ENCODE measurements at places on chromosomes 7 and 10.

GRCh38 chr10:130372222-130372621 lies 236.0 kb downstream of the GLRX3 start:
- DNase-seq, result no peak

DNA sequence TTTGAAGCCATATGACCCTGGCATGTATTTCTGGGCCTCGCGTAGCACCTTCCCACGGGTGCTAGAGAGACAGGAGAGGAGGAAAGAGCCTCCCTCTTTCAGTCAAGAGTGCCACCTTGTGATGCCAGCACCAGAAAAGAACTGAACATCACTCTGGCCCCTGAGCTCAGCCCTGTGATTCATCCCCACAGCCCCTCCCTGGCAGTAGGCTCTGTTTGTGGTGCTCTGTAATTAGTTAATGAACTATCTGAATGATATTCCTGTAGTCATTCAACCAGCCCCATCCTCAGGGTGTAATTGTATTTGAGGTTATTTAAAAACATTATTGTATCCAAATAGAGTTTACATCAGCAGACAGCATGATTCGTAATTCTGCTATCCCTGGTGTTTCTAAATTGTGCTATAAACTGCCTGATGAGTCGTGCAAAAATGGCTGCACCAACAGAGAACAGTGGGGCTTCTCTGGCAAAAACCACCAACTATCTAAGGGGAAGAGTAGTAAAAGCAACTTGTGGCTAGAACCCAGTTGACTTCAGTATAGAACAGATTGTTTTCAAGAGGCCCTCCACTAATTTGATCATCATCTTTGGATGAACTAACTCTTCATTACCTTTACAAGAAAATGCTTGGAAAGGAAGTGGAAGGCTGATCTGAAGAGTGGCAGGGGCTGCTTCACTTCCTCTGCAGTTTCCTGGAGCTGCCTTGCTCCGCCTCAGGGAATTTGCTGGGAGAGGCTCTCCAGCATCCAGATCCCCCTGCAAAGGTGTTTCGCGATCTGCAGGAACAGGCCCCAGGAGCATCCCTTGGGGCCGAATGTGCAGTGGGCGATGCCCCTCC lies 23.7 kb upstream of the TIAL1 start:
- no peak for DNase-seq

GRCh38 chr10:79063661-79064492 lies 4.9 kb upstream of the ZMIZ1 start:
- no peak for DNase-seq

DNA sequence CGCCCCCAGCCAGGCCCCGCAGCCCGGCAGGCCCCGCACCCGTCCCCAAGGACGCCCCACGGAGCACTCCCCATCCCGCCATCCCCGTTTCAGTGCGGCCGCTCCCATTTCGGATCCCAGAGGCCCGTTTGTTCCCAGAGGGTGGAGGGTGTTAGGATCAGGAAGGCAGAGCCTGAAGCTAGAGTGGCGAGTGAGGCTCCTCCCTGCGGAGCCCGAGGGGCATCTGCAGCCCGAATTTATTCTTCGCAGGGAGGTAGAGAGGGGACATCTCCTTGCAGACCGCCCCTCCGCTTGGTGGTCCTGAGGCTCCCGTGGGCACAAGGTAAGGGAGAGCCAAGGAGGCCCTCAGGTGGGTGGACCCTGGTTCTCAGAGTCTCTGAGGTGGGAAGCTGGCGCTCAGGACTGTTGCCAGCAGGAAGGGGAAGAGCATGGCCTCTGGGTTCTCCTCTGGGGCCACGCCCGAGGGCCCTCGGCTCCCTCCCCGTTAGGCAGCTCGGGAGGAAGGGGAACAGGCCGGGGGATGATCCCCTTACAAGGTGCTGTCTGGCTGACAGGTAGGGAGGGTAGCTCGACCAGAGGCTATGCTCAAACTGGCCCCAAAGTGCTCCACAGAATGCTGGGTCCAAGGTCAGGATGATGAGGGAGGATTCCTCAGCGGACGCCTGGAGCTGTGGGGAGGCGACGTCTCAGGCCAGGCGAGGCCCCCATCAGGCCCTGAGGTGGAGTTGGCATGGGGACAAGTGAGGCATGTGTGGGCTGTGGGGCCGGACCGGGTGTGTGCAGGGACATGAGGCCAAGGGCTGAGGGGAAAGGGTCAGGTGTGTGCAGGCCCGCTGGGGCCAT lies 17.4 kb downstream of the POLL start:
- DNase-seq, result no peak

DNA sequence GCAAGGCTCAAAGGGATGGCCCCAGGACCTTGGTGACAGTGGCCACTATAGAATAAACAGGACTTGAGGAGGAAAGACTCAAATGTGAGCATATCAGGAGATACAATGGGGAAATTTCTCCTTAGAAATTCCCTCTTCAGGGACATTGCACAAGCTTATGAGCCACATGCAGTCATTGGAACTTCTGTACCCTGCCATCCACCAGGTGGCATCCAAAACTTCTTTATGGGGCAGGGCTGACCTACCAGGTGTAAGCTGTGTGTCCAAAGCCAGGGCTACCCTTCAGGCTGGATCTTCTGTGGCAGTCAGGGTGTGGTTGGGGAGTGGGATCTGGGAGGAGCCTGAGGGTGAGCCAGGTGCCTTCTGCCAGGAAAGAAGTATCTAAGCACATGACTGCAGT lies 36.6 kb upstream of the LRRC18 start:
- no peak for DNase-seq

GRCh38 chr10:97499561-97500296 lies 1.0 kb downstream of the UBTD1 start:
- DNase-seq, result no peak

- no peak for DNase-seq
Observed at GRCh38 chr7:29883462-29884398, 77.4 kb downstream of the WIPF3 start.

DNA sequence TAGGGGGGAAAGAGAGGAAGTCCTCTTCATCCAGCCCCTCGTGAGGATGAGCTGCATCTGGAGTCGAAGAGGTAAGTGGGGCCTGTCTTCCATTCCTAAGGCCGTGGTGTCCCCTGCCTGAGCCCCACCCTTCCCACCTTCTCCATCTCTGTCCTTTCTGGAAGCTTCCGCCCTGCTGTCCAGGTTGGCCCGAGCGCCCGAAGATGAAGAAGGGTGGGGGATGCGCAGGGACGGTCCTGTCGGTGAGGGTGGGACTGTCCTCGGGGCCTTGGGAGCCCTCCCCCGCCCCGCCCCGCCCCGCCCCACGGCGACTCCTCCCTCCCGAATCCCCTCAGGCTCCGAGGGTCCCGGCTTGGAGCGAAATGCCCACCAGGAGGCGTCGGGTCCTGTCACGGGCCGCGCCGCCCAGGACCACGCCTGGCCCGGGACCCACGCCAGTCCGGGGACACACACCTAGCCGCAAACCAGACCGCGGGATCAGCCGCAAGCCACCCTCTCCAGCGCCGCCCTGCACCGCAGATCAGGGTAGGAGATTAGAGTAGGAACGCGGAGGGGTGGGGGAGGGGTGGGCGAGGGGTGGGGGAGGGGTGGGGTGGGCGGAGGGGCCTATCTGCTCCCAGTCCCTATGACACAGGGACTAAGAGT lies 15.3 kb downstream of the GPRIN2 start:
- DNase-seq, result no peak

GRCh38 chr7:141648276-141649114 lies 53.5 kb downstream of the DENND11 start:
- no peak for DNase-seq

GRCh38 chr7:32073533-32073932 lies 3.3 kb upstream of the PDE1C start:
- DNase-seq, result no peak

DNA sequence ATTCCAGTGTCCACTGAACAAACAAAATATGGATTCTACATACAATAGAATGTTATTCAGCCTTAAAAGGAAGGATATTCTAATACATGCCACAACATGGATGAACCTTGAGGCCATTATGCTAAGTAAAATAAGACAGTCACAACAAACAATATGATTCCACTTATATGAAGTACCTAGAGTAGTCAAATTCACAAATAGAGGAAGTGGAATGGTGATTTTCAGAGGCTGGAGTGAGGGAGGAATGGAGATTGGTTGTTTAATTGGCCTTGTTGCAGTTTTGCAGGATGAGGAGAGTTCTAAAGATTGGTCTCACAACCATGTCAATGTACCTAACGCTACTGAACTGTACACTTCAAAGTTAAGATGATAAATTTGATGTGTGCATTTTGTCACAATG lies 119.6 kb downstream of the CHN2 start:
- no peak for DNase-seq

- no peak for DNase-seq
Observed at GRCh38 chr10:78861529-78862327, 207.0 kb upstream of the ZMIZ1 start.

- DNase-seq, result no peak
Observed at GRCh38 chr10:87640043-87640442, 19.6 kb upstream of the PAPSS2 start.

- no peak for DNase-seq
Observed at GRCh38 chr10:69866246-69866687, 64.6 kb downstream of the COL13A1 start.

GRCh38 chr7:105212212-105212611 lies 176.5 kb downstream of the SRPK2 start:
- DNase-seq, result no peak

DNA sequence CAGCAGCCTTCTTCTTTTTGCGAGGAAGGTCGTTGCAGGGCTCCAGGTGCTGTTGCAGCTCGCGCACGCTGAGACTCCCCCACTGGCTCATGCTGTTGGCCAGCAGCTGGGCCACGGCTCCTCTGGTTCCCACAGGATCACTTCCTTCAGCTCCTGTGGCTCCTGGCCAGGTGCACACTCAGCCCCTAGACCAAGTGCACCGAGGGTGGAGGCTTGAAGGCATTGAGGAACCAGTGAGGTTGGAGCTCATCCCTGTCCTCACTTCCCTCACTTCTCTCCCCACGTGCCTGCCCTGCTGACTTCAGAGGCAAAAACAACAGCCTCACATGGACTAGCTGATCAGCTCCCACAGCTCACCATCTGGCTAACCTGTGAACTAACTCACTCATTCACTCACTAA lies 46.2 kb upstream of the ADRB1 start:
- no peak for DNase-seq

- no peak for DNase-seq
Observed at GRCh38 chr10:11551104-11551503, 60.3 kb downstream of the USP6NL start.

GRCh38 chr10:11270135-11270857 lies 252.6 kb downstream of the CELF2 start:
- DNase-seq, result peak; percentile 70

GRCh38 chr7:12111422-12112405 lies 99.4 kb upstream of the TMEM106B start:
- no peak for DNase-seq

DNA sequence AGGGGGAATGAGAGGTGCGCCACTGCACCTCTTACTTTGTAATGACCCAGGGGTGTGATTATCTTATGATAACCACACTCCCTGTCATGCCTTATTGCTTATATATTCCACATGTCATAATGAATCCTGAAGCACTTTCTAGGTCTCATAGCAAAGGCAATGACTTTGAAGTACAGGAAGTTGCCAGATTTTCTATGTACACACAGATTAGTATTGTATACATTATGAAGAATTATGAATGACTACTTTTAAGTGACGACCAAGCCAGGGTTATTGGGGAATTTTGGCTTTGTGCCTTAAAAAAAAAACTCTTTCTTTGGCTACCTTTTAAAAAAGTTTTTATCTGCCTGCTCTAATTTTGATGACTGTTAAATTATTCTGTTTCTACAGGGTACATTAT lies 269.6 kb downstream of the MDFIC start:
- no peak for DNase-seq

- no peak for DNase-seq
Observed at GRCh38 chr7:68183176-68183575, 1186.5 kb downstream of the TYW1 start.

GRCh38 chr10:17062955-17063484 lies 66.6 kb downstream of the CUBN start:
- no peak for DNase-seq

- DNase-seq, result no peak
Observed at GRCh38 chr7:69395061-69395714, 203.1 kb upstream of the AUTS2 start.

GRCh38 chr7:4797858-4798705 lies 22.7 kb downstream of the AP5Z1 start:
- peak; percentile 47 for DNase-seq

GRCh38 chr10:116125180-116125579 lies 147.8 kb downstream of the GFRA1 start:
- DNase-seq, result no peak

- no peak for DNase-seq
Observed at GRCh38 chr7:37429435-37429791, 19.3 kb downstream of the ELMO1 start.

- DNase-seq, result no peak
Observed at GRCh38 chr7:127882313-127882920, 148.8 kb downstream of the LRRC4 start.

DNA sequence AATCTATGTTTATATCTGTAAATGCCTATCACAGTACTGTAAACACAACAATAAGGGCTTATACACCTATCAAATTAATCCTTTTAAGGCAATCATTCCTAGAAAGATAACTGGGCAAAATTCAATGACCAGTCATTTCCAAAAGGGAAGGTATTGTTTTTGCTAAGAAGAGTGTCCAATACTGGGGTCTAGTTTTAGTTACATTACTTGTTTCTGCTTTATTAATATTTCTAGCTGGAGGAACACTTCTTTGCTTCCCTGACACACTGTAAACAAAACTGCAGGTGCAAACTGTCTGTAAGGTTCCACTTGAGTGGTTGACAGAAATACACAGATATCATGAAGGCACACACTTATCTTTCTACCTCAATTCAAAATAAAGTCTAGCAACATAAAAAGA lies 84.2 kb upstream of the FAM133B start:
- DNase-seq, result no peak

GRCh38 chr10:69045441-69046300 lies 42.2 kb upstream of the SRGN start:
- DNase-seq, result no peak

- DNase-seq, result no peak
Observed at GRCh38 chr10:74841265-74841973, 15.0 kb downstream of the KAT6B start.

DNA sequence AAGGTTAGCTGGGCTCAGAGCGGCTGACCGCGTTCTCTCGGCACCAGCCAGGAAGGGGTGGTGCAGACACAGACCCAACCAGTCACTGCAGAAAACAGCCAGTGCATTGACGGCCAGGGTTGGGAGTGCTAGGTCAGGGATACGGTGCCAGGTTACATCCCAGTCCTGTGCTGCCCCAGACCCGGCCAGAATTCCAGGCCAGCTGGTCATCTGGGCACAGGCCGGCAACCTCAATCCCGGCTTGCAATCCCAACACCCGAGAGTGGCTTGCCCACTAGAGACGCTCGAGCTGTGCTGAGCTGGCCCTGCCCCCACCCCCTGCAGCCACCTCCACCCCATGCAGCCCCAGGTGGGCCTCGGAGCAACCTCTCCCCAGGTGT lies 3.8 kb downstream of the PRAP1 start:
- DNase-seq, result no peak

- no peak for DNase-seq
Observed at GRCh38 chr7:12730523-12730922, 43.1 kb downstream of the ARL4A start.

DNA sequence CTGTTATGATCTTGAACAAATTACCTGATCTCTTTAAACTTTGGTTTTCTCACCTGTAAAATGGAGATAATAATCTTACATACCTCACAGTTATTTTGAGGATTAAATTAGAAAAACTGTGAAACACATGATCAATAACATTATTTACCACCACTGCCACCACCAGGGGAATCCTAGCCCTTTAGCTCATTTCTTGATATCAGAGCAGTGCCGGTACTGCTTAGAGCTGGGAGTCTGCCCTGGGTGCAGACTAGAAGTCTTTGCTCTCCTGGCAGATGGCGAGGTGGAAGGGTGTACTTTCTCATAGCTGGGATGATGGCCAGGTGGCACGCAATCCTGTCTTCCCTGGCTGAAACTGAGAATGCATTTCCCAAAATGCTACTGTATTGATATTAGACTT lies 12.7 kb upstream of the EFCAB10 start:
- no peak for DNase-seq

Data from activated T-helper 9 cell treated with anti-CD3 and anti-CD28 coated beads, Interleukin-2, amount 50 U/mL, for 16 hours (primary cell).